ENCODE measurements at places on chromosomes 7 and 10.

DNA sequence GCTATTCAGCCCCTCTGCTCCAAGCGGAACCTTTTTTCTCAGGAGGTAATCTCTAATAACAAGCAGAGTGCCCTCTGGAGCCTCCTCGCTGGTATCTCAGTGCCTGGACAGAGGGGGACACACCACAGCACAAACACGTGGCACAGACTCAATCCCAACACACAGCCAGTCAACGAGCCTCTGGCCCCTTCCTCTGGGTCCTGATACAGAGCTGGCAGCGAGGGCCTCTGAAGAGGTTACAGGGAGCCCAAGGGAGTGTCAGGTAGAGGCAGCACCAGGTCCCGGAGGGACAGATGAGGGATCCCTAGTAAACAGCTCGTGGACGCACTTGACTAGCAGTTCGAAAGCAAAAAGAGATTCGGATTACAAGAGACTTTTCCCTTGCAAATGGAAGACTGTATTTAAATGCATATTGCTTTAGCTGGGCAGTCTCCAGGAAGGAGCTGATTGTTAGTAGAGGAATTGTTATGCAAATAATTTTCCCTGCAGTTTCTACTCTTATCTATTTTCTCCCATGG is 14.1 kb downstream of the CXCL12 start:
- no peak for DNase-seq

- no peak for DNase-seq
These were observed 706.8 kb upstream of the POT1 start for GRCh38 chr7:125636320-125636962.

DNA sequence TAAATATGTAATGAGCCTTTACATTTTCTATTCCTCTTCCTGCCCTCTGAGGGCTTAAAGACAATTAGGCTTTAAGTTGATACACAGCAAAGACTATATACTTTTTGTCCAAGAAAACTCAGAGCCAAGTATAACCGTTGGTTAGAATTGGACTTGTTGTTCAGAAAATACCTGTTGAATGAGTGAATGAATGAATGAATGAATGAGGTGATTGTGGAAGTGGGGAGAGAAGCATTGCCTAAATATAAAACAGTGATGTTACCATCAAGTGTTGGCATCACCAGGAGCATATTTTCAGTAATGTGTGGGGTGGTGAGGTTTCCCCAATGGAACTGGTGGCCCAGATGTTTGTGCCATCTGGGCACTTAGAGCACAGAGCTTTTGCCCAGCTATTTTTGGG is 106.9 kb downstream of the AOAH start:
- DNase-seq = no peak

- DNase-seq = no peak
These were observed 227.6 kb upstream of the IMMP2L start for GRCh38 chr7:111789870-111790269.

DNA sequence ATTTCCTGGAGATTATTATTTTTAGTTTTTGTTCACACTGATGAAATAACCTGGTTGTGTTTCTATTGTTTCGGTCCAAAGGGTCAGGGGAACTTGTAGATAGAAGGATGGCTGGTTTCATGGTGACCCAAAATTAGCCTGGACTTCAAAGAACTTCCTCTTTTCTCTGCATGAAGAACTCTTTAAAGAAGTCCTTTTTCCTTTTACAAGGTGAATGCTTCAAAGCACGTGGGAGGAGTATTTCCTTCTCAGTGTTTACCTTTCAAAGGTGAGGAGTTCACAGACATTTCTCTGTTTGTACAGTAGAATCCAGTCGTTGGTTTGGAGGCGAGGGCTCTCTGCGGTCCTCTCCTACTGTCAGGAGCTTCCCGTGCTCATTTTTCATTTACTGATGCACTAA is 561.7 kb downstream of the GATA3 start:
- DNase-seq = no peak

- DNase-seq = no peak
These were observed 3.9 kb upstream of the CUX1 start for GRCh38 chr7:101813402-101814019.

- DNase-seq = no peak
These were observed 230.5 kb upstream of the INHBA start for GRCh38 chr7:41933427-41933826.

- DNase-seq = no peak
These were observed 15.8 kb upstream of the ZNRF2 start for GRCh38 chr7:30268586-30268985.

- no peak for DNase-seq
These were observed 1.5 kb upstream of the HSPB1 start for GRCh38 chr7:76301000-76301399.

DNA sequence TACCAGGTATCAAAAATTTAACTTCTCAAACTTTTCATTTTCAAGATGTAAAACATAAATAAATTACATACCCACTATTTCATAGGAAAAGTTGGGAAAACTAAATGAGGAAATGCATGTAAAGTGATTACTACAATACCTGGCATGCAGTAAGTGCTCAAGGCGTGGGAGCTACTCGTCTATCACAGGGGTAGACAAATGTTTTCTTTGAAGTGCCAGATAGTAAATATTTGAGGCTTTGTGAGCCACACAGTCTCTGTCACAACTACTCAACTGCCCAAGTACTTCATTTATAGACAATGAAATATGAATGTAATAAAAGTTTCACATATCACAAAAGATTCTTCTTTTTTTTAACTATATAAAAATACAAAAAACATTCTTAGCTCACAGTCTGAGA is 96.4 kb upstream of the PCGF5 start:
- no peak for DNase-seq

DNA sequence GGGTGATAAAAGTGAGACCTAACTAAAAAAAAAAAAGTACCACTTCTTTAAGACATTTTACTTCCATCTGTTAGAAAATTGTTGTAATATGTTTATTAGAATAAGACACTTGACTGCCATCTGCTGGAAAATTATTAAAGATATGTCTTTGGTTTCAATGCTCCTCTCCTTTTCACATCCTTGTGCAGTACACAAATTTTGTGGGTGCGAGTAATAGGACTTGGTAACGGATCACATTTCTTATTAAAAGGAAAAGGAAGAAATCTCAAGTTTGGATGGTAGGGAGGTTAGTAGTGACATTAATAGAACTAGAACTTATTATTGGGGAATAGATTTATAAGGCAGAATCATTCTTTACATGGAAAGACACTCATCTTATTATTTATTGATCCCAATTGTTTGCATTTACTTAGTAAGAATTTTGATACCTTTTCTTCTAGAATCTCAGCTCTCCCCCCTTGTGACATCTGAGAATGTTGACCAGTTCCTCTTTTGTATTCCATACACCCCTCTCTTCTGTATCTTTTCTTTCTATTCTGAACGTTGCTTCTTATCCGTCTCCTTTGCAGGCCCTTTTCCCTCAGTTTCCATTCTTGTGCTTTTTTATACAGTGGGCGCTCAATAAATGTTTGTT is 43.0 kb upstream of the RPA3 start:
- DNase-seq = no peak

DNA sequence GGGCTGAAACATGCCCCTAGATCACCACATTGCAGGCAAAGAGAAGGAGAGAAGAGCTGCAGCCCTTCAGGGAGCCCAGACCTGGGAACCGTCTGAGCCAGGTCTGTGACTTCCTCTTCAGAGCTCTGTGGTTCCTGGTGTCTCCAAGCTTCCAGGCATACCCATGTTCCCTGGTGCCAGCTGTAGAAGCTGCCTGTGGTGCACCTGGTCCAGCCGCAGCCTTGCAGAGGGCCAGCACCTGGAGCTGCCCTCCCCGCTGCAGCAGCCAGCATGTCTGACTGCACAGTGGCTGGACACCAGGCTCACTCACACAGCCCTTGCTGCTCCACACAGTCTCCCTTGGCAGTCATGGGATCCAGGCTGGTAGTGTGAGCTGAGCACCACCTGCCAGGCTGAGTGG is 33.6 kb downstream of the C7orf25 start:
- DNase-seq = no peak

- DNase-seq = no peak
These were observed 626.3 kb downstream of the POM121L12 start for GRCh38 chr7:53661645-53662217.

- DNase-seq = no peak
These were observed 252.8 kb downstream of the ZMYND11 start for GRCh38 chr10:387909-388660.

GRCh38 chr10:61000769-61001730 is 57.1 kb upstream of the RHOBTB1 start:
- peak; percentile 93 for DNase-seq

DNA sequence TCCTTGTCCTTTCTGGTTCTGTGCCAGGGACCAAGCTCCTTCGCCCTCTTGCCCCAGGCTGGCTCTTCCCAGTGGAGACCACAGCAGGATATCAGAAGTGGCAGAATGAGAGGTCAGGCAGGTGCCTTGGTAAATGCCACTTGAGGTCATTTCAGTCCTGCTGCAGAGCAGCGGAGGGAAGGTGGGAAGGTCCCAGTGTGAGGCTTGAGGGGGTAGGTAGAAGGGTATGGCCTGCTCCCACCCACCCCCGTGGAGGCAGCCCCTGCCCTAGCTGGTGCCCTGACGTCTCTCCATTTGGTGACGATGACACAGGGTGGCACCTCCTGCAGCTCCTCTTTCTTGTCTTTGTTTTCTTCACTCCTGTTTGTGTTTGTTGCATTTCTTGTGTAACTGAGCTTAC is 538.8 kb downstream of the TCERG1L start:
- no peak for DNase-seq

DNA sequence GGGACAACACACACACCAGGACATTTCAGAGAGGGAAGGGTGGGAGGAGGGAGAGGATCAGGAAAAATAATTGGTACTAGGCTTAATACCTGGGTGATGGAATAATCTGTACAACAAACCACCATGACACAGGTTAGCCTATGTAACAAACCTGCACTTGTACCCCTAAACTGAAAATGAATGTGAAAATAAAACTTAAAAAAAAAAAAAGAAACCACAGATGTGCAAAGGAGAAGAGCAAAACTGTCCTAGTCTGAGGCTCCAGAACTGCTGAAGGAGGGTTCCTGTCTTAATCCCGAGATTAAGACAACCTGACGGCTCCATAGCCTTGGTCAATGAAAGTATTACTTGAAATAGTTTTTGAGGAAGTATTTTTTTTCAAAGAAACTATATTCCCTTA is 423.0 kb downstream of the NEBL start:
- DNase-seq = no peak

DNA sequence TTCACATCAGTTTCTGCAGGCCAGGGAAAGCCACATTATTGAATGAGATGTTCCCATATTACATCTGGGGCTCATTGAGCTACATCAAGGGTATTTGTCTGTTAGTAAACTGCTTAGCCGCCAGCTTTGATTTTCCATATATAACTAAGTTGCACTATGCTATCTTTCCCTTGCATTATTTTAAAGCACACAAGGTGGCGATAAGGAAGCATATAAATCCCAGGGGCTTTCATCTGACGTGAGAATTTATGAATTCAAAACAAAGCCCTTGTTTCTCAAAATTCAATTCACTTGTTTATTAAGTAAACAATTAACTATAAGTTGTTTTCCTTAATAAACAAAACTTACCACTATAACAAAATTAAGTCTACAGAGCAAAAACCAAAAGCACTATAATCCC is 334.1 kb upstream of the TPK1 start:
- DNase-seq = peak; percentile 37

DNA sequence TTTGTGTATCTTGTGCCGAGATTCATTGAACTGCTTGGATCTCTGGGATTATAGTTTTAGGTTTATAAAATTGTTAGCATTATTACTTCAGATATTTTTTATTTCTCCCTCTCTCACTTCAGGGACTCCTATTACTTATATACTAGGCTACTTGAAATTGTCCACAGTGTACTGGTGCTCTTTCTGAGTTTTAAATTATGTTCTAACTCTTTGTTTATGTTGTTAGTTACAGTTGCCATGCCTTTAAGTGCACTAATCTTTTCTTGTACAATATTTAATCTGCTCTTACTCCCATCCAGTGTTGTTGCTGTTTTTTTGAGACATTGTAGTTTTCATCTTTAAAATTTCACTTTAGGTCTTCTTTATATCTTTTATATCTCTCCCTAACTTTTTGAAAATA is 13.1 kb downstream of the PLEKHS1 start:
- DNase-seq = no peak

DNA sequence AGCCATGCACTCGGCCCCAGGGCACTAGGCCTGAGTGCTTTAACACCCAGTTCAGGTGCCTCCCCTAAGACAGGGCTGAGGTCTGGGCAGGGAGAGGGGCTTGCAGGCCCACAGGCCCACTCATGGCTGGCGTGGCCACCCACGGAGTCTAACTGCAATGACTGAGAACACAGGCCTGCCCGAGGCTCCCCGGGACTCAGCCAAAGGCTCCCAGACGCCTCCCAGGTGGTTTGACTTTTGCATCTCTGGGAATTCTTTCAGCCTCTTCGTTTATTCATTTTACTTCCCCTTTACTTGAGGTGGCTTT is 37.3 kb downstream of the PTPRN2 start:
- no peak for DNase-seq

DNA sequence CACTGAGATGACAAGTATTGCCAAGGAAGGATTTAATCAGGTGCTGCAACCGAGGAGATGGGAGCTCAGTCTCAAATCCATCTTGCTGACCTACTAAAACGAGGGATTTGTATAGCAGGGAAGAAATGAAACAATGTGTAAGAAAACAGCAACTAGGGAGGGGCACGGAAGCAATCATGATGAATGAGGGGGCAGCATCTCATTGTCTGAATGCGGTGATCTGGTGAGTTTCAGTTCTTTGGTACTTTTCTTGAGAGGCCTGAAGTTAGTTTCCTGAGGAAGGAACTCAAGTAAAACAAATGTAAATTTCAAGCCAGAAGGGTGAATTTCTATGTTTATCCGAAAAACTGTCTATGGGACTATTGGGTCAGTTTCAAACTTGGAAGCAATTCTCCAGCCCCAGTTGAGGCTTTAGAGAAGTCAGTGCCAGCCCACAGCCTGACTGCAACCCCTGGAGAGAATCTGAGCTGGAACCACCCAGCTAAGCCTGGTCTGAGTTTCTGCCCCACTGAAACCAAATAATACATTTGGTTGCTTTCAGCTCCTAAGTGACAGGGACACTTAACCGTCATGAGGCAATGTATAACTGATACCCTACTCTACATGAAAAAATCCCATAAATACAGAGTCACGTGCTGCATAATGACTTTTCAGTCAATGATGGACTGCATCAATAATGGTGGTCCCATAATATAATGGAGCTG is 45.8 kb upstream of the TNS3 start:
- DNase-seq = no peak

DNA sequence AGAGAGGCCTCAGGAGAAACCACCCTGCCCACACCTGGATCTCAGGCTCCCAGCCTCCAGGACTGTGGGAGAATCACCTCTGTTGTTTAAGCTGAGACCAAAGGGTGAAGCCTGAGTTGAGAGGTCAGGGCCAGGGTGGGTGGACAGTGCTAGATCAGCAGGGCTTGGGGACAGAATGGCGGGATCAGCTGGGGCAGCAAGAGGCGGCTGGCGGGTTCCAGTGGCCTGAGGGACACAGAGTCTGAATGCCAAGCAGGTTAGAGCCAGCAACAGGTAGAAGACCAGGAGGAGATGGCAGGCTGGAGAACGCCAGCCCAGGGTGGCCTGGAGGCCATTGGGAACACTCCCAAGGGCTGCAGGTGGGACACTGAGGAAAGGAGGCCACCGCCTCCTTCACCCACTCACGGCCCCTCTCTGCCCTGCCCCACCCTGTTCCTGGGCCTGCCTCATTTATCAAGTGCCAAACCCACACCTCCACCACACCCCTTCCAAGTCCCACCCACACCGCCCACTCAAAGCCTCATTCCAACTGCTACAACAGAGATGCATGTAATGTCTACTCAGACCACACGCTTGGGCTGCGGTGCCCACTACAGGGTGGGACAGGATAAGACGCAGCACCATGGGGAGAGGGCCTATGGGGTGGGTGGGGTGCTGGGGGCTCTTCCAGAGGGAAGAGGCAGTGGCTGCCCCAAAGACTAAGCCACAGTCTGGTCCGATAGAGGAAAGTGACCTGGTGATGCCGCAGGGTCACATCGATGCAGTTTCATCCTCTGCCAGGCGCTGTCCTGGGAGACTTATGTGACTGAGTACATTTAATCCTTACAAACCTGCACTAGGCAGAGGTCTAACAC is 173.9 kb downstream of the TNS3 start:
- no peak for DNase-seq
